NCI-H1105 (cell line): ENCODE measurements at places on chromosomes 3 and 15.

GRCh38 chr3:138081371-138082084 lies 33.9 kb downstream of the DZIP1L start:
- DNase-seq: no peak

- no peak for DNase-seq
Measured at GRCh38 chr15:68789534-68790241, 31.0 kb downstream of the ANP32A start.

DNA sequence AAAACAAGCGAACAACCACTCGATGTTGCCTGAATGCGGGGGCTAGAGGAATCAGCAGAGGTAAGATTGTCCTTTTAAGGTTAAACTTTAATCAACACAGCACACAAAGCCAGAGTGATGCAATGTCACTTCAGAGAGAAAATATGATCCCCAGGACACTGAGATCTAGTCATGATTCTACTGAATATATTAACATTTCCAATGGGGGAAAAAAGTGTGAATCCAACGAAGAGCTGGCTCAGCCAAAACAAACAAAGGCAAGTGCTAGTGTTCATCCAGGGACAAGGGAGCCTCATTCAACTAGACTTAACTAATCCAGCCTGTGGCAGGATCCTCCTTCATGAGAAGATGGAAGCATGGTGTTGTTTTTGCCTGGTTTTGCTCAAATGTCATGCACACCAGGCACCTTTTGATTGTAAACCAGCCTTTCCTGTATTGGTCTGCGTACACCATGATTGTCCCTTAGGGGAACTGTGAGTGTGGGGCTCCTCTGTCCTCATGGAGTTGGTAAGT lies 35.8 kb downstream of the SCG5 start:
- no peak for DNase-seq

GRCh38 chr3:99624496-99625236 lies 13.7 kb upstream of the COL8A1 start:
- DNase-seq: no peak

DNA sequence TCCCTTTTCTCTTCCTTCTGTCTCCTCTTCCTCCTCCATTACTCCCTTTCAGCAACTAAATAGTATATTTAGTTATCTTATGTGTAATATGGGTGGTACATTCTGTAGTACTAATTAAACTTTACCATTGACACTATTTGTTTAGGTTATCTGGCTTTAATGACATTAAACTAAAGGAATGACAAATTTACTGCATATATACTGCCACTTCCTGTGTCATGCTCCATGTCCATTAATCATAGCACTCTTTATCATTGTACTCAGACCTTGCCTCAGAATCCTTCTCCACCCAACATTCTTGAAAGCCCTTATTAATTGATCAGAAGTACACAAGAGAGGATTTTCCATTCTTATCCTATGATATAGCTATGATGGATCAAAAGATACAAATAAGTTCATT lies 244.2 kb downstream of the NAALADL2 start:
- DNase-seq: no peak

GRCh38 chr3:162643245-162643644 lies 1146.6 kb downstream of the OTOL1 start:
- DNase-seq: no peak

DNA sequence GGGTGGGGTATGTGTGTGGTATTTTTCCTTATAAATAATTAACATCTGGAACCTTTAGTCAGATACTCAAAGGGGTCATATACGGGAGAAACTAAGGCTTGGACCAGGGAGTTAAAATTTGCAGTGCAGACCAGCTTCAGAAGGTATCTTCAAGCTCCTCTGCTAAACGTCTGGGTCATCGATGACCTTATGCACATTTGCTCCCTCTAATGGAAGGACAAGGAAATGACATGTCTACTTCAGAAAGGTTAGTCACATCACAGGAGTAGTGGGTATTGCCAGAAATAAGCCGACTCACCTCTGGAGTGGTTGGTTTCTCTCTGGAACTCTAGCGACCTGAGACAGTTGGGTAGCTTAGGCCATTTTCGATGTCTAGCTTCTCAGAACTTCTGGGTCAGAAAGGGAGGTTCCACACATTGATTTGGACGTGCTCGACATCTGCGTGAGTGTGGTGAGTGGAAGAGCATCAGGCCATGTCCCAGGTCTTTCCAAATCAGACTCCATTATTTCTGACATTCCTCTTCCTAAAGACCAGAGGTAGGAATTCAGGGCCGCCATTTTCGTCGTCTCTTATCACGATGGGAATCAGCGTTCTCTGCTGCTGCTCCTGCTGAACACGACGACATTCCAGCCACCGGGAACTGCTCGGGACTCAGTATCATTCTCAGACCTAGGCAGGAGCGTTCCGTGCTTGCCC lies 31.8 kb upstream of the RASA2 start:
- peak; percentile 78 for DNase-seq

DNA sequence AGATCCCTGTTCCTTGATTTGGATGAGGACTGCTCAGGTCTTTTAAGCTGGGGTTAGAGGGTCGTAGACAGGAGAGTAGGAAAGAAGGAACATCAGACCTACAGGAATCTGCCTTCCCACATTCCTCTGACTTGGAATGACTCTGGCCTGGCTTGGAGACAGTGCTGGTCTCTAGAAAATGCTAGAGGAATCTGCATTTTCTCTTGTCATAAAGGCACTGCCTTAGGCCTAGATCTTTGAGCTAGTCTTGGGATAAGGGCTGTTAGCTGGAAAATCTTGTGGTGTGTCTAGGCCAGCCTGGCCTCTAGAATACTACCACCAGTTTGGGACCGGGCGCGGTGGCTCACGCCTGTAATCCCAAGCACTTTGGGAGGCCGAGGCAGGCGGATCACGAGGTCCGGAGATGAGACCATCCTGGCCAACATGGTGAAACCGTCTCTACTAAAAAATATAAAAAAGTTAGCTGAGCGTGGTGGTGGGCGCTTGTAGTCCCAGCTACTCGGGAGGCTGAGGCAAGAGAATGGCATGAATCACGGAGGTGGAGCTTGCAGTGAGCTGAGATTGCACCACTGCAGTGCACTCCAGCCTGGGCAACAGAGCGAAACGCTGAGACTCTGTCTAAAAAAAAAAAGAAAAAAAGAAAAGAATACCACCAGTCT lies 17.3 kb upstream of the BSN start:
- DNase-seq: no peak

GRCh38 chr3:142608631-142609030 lies 12.4 kb downstream of the PLS1 start:
- DNase-seq: no peak

DNA sequence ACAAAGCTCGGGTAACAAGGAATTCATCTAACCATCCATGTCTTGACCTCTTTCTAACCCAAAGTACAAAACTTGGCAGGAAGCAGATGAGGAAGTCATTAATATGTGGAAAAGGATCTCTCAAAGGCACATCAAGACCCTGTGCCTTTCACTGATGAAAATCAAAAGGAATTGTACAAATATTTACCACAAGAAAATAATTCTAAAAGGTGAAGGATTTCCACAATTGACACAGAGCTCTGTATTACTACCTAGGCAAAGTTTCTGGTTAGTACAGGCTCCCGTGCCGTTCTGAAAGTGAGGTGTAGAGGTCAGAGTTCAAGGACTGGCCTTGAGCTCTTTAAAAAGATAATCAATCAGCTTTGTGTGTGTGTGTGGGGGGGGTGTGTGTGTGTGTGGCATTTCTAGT lies 239.7 kb upstream of the ICE2 start:
- no peak for DNase-seq

GRCh38 chr3:151082880-151083838 lies 2.3 kb upstream of the MED12L start:
- DNase-seq: no peak

- DNase-seq: no peak
Measured at GRCh38 chr15:63475707-63476106, 28.7 kb upstream of the USP3 start.

DNA sequence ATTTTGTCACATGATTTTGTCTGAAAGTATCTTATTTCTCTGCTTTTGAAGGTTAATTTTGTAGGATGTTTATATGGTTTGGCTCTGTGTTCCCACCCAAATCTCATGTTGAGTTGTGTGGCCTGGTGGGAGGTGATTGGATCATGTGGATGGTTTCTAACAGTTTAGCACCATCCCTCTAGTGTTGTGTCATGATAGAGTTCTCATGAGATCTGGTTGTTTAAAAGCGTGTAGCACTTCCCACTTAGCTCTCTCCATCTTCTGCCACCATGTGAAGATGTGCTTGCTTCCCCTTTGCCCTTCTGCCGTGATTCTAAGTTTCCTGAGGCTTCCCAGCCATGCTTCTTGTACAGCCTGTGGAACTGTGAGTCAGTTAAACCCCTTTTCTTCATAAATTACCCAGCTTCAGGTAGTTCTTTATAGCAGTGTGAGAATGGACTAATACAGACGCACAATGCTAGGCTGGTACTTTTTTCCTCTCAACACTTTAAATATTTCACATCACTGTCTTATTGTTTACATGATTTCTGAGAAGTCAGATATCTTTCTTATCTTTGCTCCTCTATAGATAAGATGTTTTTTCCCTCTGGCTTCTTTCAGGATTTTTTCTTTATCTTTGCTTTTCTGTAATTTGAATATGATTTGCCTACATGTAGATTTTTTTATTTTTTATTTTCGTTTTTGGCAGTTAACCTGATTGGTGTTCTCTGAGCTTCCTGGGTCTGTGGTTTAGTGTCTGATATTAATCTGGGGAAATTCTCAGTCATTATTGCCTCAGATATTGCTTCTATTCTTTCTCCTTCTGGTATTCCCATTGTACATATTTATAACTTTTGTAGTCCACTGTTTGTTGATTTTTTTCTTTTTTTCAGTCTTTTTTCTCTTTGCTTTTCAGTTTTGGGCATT lies 22.2 kb downstream of the BTD start:
- DNase-seq: no peak

DNA sequence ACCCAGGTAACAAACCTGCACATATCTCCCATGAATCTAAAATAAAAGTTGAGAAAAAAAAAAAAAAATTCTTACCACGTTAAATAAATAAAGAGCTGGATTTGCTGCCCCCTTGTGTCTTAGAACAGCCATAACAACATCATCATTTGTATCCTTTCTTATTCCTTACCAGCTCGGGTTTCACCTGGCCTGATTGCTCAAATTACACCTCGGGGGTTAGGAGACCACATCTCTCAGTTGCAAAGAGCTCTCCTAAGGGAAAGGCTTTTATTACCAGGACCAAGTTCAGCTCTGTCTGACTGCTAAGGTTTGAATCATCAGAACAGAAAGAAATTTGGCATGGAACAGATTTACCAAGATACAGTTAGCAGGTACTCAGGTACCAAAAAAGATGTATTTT lies 25.8 kb upstream of the RPL39L start:
- DNase-seq: peak; percentile 92

- DNase-seq: no peak
Measured at GRCh38 chr3:53196575-53197407, 35.8 kb downstream of the PRKCD start.

DNA sequence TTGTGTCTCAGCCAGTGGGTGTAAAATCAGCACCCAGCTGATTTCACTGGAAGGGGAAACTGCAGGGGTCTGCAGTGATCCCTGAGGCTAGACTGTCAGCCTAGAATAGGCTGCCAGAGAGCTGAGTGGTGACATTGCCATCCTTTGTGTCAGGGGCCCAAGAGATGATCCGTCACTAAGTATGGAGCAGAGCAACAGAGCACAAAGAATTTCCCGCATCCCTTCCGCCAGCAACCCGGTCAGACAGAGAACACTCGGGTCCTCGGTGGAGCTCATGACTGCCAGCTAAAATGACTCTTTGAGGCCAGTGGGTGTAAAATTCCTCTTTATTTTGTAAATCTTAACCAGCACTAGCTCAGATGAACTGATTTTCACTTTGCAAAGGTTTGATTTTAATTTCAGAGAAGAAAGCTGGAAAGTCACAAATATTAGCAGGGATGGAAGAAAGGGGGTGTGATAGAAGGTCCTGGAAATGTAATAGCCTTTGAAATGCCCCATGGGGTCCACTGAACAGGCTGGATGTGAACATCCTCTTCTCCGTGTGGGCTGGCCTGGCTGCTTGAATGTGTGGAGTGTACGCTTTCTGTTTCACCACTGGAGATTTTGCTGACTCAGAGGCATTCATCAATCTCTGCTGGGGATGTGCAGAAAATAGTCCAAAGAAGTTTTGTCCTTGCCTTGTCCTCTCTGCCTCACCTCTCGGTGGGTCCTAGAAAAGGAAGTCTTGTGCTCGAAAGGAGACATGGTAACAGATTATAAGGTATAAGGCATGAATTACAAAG lies 138.8 kb downstream of the SV2B start:
- no peak for DNase-seq

GRCh38 chr15:92883876-92884435 lies 16.2 kb upstream of the CHD2 start:
- no peak for DNase-seq

DNA sequence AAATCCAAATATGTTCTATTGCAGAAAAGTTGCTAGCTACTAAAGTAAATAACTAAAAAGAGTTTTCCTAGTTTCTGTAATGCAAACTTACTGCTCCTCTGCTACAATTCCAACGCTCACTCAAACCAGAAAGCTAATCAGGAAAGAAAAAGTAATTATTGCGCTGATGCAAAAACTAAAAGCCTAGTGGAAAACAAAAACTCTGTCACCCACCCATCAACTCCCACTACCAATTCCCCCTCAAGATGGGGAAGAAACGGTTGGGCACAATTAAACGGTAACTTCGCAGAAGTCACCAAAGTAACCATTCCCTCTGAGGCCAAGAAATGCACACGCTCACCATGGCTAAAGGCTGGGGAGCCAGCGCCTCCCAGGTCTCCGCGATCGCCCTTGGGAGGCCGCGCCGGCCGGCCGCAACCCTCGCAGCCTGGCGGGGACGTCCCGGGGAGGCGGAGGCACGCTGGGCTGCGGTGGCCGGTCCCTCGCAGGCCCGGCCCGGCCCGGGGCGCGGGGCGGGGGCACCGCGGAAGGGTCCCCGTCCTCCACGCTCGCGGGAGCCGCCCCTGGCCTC lies 684 bp downstream of the SLTM start:
- DNase-seq: peak; percentile 50

- peak; percentile 11 for DNase-seq
Measured at GRCh38 chr15:71103102-71103676, 12.1 kb upstream of the THSD4 start.

DNA sequence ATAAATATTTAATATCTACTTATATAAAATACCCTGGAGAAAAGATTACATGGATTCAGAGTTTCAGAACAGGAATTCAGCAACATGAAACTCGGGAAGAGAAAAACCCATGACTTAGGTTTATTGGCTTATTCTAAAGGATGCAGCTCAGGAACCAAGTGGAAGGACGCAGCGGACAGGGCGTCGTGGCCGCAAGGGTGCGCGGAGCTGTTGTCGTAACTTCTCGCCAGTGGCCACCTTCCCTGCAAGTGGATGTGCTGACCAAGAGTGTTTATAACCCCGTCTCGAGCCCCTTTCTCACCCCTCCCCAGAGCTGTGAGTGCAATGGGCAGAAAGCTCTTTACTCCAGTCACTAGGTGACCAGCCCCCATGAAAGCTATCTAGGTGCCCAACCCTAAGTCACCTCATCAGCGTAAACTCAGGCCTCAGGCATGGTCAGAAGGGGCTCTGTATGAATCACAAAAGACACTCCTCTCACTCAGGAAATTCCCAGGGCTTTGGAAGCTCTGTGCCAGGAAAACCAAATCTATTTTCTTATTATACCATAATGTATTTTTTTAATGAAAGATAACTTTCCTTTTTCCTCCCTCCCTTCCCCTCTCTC lies 77.3 kb downstream of the CHRNA7 start:
- DNase-seq: no peak
